Tibial nerve (tissue), 4 donors: ENCODE measurements at places on chromosomes 3 and 15.

DNA sequence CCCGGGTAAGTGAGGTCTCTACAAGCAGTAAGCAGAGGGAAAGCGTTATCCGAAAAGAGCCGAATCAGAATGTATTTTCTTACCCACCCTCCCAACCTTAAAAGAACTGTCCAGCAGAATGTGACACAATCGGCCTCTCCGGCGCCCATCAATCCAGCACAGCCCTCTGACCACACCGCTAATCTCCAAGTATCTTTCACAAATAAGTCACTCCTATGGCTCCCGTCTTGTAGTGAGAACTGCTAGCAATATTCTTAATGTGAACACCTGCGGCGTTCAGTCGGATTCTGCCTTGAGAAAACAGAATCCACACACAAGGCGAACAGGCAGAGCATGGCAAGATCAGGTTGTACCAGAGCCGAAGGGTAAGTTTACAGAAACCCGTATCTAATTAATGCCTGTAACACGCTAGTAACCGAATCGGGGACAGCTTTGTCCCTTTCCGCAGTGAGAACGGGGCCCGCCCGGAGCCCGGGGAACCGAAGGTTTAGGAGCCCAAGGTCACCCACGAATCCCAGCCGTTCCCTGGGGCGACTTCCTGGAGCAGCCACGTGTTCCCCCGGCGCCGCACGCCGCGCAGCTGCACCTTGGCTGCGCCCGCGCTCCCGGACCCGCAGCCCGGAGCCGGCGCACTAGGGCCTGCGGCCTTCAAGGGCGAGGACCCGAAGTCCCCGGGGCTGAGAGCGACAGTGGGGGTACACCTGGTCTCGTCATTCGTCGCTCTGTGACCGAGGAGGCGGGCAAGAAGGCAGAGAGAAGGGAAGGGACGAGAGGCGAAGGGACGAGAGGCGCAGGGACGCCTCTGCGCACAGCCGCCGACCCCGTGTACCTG is 672 bp downstream of the TFRC start:
- DNase-seq = peak; percentile 19
- peak overlapping the region; percentile 92 for H3K27ac ChIP-seq
- H3K36me3 ChIP-seq = no peaks in the 10 kb centered on the region

- H3K4me1 ChIP-seq = peaks cover 24% of the 10 kb centered on the region
- H3K27me3 ChIP-seq = no peaks in the 10 kb centered on the region
- H3K27ac ChIP-seq = no peak overlapping the region
- H3K4me3 ChIP-seq = no peak overlapping the region
- peak; percentile 13 for DNase-seq
Measured at GRCh38 chr15:44034933-44035624, 160.0 kb downstream of the FRMD5 start.

- H3K4me1 ChIP-seq = no peaks in the 10 kb centered on the region
- H3K27ac ChIP-seq = no peak overlapping the region
- no peak for DNase-seq
- H3K27me3 ChIP-seq = no peaks in the 10 kb centered on the region
- no peaks in the 10 kb centered on the region for H3K36me3 ChIP-seq
Measured at GRCh38 chr3:72633534-72633933, 214.7 kb downstream of the SHQ1 start.

DNA sequence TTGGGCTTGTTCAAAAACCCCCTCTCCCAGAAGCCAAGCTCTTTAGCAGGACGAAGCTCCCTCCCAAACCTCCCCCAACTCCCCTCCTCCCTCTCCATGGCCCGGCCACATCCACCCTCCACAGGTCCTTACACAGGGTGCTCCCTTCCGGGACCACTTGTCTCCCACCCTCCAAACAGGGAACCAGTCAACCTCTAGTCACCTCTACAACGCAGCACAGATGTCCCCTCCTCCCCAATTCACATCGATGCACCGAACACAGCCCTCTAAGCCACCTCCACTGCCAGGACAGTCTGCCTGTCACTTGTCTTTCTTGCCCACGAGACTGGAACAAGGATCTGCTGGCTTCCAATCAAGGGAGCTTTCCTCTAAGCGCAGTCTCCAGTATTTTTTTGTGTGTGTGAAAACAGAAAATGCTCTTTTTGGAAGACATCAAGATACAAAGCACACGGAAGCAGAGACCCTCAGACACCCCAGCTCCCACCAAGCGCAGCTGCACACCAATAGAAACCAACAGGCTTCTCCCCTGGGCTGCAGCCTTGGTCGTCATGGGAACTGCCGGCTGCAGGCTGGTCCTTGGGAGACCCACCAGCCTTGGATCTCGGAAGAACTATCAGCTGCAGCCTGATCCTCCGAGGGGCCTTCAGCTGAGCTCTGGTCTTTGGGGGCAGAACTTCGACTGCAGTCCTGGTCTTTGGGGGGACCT is 26.5 kb downstream of the IQSEC1 start:
- H3K27me3 ChIP-seq = no peaks in the 10 kb centered on the region
- H3K4me3 ChIP-seq = no peak overlapping the region
- no peaks in the 10 kb centered on the region for H3K4me1 ChIP-seq
- no peak overlapping the region for H3K27ac ChIP-seq
- DNase-seq = no peak

DNA sequence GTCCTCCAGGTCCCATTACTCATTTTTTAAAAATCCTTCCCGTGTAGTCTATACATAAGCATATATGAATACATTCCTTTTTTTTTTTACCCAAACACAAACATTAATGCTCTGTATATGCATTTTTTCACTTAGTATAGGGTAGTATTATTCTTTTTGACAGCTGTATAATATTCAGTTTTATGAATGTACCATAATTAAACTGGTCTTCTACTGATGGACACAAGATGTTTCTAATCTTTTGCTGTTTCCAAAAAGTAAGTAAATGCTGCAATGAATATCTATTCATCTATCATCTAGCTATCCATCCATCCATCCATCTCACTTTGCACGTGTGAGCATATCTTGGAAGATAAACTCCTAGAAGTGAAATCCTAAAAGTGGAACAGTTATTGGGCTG is 110.8 kb downstream of the IGF2BP2 start:
- no peak for DNase-seq
- no peak overlapping the region for H3K27ac ChIP-seq
- no peaks in the 10 kb centered on the region for H3K27me3 ChIP-seq
- H3K4me1 ChIP-seq = no peaks in the 10 kb centered on the region
- no peak overlapping the region for H3K4me3 ChIP-seq
